ENCODE measurements at places on chromosomes 6 and 20. TPM values are rescaled to one million over a fixed set of nuclear protein-coding genes. Genes with fewer than 3 reads are reported as not detected.

GRCh38 chr6:147418523-147418922, 90.0 kb upstream of the SAMD5 start:
- DNase-seq, result no peak

DNA sequence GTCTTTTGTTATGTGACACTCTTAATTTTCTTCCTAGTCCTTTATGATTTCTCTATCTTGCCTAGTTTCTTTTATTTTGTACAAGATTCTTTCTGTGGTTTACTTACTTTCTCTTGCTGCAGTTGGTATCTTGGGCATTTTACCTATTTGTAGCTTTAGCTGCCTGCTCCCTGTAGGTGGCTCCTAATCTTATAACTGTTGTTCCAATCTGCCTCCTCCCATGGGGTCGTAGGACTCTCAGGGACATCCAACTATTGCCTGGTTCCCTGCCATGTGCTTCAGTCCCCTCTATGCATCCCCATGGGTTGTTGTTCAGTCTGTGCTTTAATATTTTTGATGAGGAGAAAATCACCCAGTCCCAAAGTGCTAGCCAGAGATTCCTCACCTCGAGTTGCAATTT, 31.4 kb downstream of the RIN2 start:
- no peak for DNase-seq

GRCh38 chr6:168179133-168179532, 100.1 kb upstream of the FRMD1 start:
- DNase-seq, result no peak

GRCh38 chr6:4164456-4164855, 29.1 kb upstream of the ECI2 start:
- DNase-seq, result no peak

The MAP7 gene
- 0.06 TPM for total RNA-seq

Measured in LHCN-M2 (cell line).